Liver (tissue), 10 donors: ENCODE measurements at places on chromosomes 3 and 15. TPM values are rescaled to one million over a fixed set of nuclear protein-coding genes. Genes with fewer than 3 reads are reported as not detected.

Gene LMOD3
- not detected for total RNA-seq

Gene TEX55
- not detected for total RNA-seq

Gene SCAPER
- total RNA-seq = 6.0 TPM

Gene CELSR3
- total RNA-seq = 0.37 TPM

Gene RTP1
- not detected for total RNA-seq

Gene THRB
- total RNA-seq = 23.9 TPM

Gene TICRR
- 7.3 TPM for total RNA-seq

Gene PRICKLE2
- 8.0 TPM for total RNA-seq

Gene STT3B
- 121 TPM for total RNA-seq

Gene FILIP1L
- 6.5 TPM for total RNA-seq

Gene ADGRG7
- total RNA-seq = 65.5 TPM

Gene PIGZ
- total RNA-seq = 1.4 TPM

Gene MESP2
- not detected for total RNA-seq

Gene HHLA2
- total RNA-seq = not detected

Gene HDC
- total RNA-seq = 3.0 TPM

Gene PPP1R14D
- not detected for total RNA-seq

Gene ROBO1
- total RNA-seq = 5.8 TPM

Gene INSYN1
- total RNA-seq = 0.25 TPM

Gene ACKR2
- 19.3 TPM for total RNA-seq

Gene ALDH1L1
- 189 TPM for total RNA-seq

Gene CCR1
- total RNA-seq = 10.7 TPM

Gene FANCD2OS
- not detected for total RNA-seq

Gene CTDSPL
- 16.7 TPM for total RNA-seq

Gene SUCNR1
- total RNA-seq = 5.4 TPM

Gene ANKRD34C
- under 0.01 TPM for total RNA-seq

Gene NCBP2
- 18.9 TPM for total RNA-seq

Gene NUP210
- 38.6 TPM for total RNA-seq

Gene LMCD1
- total RNA-seq = 8.3 TPM

Gene CBLB
- total RNA-seq = 22.8 TPM

Gene KLHL6
- total RNA-seq = 1.6 TPM

Gene CALML4
- total RNA-seq = 6.2 TPM

Gene TTLL13
- total RNA-seq = not detected

Gene CD200
- 0.28 TPM for total RNA-seq

Gene MEIS2
- total RNA-seq = 12.6 TPM

Gene SNTN
- total RNA-seq = not detected

Gene WDR82
- 44.3 TPM for total RNA-seq

Gene SLC12A1
- total RNA-seq = 0.05 TPM

Gene SNX22
- total RNA-seq = 2.2 TPM

Gene RHO
- not detected for total RNA-seq

Gene CAMK2N2
- not detected for total RNA-seq

Gene FGF7
- total RNA-seq = 0.33 TPM

Gene TBL1XR1
- total RNA-seq = 65.9 TPM

Gene C3orf80
- 1.4 TPM for total RNA-seq

Gene ZPLD1
- 0.23 TPM for total RNA-seq

Gene ITPKA
- 1.4 TPM for total RNA-seq

Gene CLDN11
- 3.3 TPM for total RNA-seq

Gene SEMA3B
- 0.56 TPM for total RNA-seq

Gene ERICH6
- under 0.01 TPM for total RNA-seq

Gene APOD
- not detected for total RNA-seq

Gene EMC7
- 26.7 TPM for total RNA-seq

Gene DHX30
- 39.9 TPM for total RNA-seq

Gene CTDSPL2
- total RNA-seq = 41.5 TPM

Gene PTX3
- total RNA-seq = 0.28 TPM

Gene GUCA1C
- total RNA-seq = not detected

Gene RAB5A
- 31.7 TPM for total RNA-seq

Gene ARPP21
- total RNA-seq = 0.42 TPM

Gene STRIT1
- not detected for total RNA-seq
